ENCODE measurements at places on chromosomes 5 and 9.

DNA sequence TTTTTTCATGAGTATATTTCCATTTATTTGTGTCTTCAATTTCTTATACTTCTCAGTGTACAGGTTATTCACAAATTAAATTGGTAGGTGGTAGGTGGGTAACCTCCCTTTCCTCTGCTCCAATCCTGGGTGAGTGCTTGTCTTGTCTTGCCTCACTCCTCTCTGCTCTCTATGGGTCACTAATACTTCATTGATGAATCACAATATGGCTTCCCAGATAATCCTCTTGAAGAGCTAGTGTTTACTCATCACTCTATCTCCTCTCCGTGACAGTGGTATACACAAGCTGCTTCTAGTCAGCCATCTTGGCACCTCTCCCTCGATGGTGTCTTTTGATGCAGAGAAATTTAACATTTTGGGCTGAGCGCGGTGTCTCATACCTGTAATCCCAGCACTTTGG is 331.8 kb upstream of the NMUR2 start:
- no peak for DNase-seq

- DNase-seq = no peak
Observed at GRCh38 chr5:150789450-150789849, 10.9 kb downstream of the SMIM3 start.

- no peak for DNase-seq
Observed at GRCh38 chr5:38753141-38753540, 92.7 kb upstream of the OSMR start.

- no peak for DNase-seq
Observed at GRCh38 chr5:143281226-143281625, 122.3 kb downstream of the NR3C1 start.

- no peak for DNase-seq
Observed at GRCh38 chr5:64644831-64645230, 45.5 kb upstream of the SHISAL2B start.

- no peak for DNase-seq
Observed at GRCh38 chr9:117718085-117718484, 13.9 kb downstream of the TLR4 start.

- DNase-seq = no peak
Observed at GRCh38 chr5:98349990-98350365, 423.5 kb upstream of the RGMB start.

GRCh38 chr5:76180814-76181805 is 97.9 kb downstream of the SV2C start:
- no peak for DNase-seq

DNA sequence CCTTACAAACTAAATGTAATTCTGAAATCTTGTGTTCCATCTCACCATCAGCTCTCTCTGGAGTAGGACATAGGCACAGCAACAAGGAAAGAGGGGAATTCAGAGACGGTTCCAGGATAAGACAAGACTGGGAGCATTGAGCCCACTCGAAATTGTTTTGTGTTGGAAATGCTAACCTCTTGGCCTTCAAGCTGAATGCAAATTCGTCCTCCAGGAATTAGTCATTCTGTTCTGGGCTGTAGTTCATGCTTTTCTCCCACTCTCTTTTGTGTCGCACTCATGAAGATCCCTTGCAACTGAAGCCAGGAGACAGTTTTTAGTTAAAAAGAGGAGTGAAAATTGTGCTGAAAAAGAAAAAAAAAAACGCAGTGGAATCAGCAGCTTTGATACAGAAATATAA is 121.7 kb upstream of the SEMA6A start:
- DNase-seq = no peak

DNA sequence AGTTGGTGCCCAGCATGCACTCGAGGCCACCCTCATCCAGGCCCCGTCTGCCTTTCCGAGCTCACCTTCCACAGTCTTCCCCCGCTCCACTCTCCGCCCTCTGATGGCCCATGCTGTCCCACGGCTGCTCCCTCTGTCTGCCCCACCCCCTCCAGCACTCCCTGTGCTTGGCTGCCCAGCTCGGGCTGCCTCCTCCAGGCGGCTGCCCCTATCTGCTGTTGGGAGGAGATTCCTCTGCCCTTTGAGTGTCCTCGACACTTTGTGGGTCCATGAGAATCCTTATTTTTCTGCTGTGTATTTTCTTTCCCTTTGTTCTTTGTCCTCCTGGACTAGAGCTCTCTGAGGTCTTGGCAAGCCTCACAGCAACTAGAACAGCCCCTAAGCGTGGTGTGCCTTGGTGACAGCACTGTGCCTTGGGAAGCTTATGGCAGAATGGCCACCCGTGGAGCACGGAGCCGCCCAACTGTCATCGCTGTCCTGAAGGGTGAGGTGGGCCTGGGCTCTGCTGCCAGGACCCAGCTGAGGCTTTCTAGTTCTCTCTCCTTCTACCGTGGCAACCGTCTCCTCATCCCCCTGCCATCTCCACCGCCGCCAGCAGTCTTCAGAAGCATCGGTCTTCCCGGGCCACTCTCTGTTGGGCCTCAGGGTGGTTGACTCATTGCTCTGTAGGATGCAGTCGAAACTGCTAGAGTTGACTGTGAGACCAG is 5.2 kb downstream of the NTMT1 start:
- no peak for DNase-seq

GRCh38 chr9:26677965-26678706 is 214.5 kb downstream of the CAAP1 start:
- DNase-seq = no peak

GRCh38 chr5:107809201-107810034 is 138.7 kb upstream of the EFNA5 start:
- no peak for DNase-seq

GRCh38 chr9:89749500-89750116 is 144.8 kb downstream of the GADD45G start:
- DNase-seq = no peak

DNA sequence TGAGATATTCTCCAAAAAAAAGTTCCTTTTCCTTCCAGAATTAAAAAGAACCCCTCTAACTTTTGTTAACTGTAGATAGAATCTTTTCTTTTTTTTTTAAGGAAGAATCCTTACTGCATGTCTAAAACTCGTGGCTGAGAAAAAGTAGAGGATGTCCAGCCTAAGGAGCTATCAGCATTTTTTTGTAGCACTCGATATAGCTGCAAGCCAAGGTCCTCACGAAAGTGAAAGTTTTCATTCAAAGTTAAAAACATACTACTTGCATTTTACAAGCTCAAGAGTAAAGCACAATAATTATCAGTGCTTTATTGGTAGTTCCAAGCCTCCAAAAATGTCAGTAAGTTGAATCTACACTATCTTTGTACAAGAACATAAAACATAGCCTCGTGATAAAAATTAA is 28.7 kb upstream of the ZSWIM6 start:
- no peak for DNase-seq

- no peak for DNase-seq
Observed at GRCh38 chr9:99294850-99295461, 72.9 kb downstream of the SEC61B start.

DNA sequence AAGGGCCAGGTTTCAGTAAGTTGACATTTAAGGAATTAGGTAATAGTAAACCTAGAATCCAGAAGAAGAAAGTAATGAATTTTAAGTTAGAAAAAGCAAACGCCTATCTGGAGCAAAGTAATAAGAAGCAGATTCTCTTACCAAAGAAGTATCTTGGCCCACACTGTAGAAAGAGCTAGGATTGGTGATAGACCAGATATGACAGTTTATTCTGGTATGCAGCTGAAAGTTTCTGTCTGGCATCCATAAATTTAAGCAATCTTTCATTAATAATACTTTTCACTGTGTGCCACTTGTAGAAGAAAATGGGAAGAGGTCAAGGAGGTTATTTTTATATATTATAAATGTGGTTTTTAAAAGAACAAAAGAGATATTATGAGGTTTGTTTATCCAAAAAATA is 3.0 kb downstream of the RECK start:
- no peak for DNase-seq

DNA sequence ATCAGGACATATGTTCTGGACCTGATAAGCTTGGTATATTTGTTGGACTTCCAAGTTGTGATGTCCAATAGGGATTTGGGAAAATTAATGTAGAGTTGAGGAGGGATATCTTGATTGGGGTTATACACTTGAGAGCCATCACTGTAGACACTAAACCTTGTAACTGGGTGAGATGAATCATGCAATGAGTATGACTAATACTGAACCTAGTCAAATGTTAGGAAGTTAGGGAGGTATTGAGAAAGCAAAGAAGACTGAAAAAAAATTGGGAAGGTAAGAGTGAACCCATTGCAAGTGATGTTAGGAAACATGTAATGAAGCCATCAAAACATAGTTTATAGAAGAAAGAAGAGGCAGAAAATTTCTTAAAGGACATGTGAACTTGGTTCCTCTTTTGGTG is 668.4 kb upstream of the CDH9 start:
- DNase-seq = no peak

DNA sequence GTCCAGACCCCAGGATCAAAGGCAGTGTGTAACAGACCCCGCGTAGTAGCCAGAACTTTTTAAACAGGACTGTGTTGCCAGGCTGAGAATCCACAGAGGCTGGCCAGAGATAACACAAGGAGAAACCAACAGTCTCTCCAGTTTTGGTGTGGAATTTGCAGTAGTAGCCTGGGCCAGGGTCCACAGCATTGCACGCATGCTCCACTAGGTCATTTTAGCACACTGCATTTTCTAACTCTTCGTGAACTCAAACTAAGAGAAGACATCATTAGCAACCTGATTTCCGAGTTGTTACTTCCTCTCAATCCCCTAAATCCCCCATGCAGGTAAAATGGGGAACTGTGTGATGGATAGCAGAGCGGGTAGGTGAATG is 119.6 kb downstream of the BOD1 start:
- DNase-seq = no peak

- no peak for DNase-seq
Observed at GRCh38 chr9:129330711-129331492, 152.8 kb upstream of the IER5L start.

- DNase-seq = no peak
Observed at GRCh38 chr9:110605565-110605964, 26.0 kb upstream of the SVEP1 start.

DNA sequence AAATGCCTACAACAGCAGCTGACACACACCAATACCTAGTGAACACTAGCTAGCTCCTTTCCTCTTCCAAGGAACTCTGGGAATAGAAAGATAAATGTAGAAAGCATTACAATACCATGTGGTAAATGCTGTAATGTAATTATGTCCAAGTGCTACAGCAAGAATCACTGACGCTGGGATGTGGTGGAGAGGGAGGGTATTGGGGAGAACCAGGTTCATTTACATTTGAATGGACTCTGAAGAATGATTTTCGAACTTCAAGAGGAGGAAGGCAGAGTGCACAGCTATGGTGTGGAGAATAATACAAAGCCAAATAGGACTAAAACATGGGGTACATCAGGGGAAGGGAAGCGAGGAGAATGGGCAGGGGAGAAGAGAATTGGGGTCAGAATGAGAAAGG is 158.0 kb downstream of the CDK5RAP2 start:
- DNase-seq = no peak

DNA sequence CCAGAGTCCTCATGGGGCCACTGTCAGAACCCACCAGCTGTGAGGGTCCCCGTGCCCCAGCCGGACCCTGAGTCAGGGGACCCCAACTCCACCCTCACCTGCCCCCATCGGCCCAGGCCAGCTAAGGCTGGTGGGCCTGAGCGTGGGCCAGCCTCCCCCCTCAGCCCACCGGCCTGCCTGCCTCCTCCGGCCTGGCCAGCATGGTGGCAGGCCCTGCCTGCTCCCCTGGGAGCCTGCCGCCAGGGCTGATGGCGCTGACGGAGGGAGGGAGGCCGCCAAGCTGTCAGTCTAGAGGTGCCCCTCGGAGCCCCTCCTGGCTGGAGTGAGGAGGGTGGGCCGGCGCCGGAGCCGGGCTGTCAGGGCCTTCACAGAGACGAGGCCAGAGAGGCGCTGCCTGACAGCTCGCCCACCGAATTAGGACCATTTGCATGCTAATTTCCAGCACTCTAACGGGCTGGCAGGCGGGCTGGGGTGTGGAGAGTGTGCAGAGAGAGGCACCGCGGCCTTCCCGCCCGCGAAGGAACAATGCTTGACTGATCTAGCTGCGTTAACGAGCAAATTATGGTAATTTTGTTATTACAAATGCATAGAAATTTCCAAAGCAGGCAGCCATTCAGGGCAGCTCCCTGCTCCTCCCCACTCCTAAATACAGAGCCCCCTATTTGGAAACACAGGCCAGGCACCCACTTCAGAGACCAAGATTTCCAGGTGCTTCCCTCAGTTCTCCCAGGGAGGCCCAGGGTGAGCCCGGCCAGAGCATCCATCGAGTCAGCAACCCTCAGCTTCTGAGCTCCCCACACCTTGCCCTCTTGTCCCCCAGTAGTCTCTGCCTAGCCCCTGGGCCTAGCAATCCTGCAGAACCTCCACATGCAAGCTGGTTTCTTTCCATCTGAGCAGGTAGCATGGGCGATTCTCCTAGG is 169.3 kb downstream of the PAX5 start:
- no peak for DNase-seq

DNA sequence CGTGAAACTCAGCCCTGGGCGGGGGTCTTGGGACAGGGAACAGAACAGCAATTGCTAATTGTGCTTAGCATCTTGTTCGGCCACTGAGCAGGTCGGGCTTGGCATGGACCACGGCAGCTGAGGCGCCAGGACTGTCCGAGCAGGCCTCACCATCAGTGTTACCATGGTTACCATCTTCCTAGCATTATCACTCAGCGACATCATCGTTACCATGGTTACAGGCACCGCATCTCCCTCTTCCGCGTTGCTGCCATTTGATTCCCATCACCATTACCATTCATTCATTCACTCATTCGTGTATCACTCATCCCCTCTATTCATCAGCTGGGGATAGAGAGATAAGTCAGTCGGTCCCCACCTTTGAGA is 81.0 kb upstream of the ZBTB43 start:
- DNase-seq = no peak

- DNase-seq = no peak
Observed at GRCh38 chr9:72951520-72952380, 1.1 kb downstream of the ALDH1A1 start.

- no peak for DNase-seq
Observed at GRCh38 chr5:31898036-31898632, 259.2 kb downstream of the PDZD2 start.

DNA sequence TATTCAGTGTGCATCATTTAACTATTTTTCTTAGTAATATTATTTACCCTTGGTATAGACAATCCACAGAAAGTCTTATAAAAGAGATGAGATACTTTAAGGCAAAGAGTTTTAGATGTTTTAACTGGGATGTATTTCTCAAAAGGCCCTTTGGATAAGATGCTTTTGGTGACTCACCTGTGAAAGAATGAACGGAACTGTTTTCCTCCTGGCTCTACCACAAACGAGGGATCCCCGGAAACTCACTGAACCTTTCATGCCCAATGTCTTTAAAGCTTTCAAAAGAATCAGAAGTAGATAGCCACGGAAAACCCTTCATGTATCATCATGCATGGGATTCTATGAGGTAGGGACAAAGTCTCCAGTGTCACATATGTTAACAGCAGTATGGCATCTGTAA is 1.6 kb downstream of the ZNF782 start:
- no peak for DNase-seq

GRCh38 chr5:55969956-55970355 is 24.8 kb downstream of the IL6ST start:
- DNase-seq = no peak

DNA sequence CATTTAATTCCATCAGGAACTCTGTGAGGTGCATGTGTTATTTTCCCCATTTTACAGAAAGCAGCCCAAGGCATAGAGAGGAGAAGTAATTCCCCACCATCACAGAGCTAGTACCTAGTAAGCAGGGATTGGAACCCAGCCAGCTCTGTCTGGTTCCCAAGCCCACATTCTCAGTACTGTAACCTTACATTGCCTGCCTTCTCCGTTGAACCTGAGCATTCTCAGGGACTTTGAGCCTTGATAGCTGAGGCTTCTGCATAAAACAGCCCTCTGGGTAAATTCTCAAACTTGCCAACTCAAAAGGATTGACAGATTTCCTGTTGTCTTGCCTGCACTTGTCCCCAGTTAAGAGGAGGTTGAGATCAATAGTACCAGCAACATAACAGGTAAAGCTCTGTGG is 9.2 kb upstream of the GLE1 start:
- no peak for DNase-seq
